ENCODE measurements at places on chromosomes 13 and 19.

- no peak for DNase-seq
Observed at GRCh38 chr13:29270271-29270985, 325.1 kb downstream of the SLC7A1 start.

DNA sequence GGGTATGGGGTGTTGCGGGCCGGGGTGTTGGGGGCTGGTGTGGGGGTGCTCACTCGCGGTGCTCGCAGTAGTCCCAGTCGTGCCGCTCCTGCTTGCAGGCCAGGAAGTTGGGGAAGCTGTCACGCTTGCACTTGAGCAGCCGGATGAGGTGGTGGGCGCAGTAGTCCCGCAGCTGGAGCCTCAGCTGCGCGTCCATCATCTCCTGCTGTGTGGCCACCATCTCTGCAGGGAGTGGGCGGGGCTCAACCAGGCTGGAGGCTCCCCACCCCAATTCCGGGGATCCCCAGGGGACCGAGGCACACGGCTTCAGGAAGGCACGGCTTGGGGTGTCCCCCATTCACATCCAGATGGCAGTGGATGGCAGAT, 5.2 kb downstream of the NDUFB7 start:
- no peak for DNase-seq

DNA sequence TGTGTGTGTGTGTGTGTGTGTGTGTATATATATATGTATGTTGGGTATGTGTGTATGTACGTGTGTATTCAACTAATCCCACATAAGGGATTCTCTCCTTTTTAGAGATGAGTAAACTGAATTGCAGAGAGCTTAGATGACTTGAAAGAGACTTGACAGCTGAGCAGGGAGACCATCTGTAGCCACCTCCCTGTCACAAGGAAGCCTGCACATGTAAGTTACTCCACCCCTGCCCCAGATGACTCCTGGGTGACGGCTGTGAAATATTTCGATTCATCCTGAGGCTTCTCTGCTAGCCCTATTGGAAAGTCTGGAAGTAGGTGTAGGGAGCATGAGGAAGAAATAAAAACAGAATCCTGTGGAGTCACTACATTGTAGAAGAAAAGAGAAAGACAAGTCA, 480.4 kb downstream of the FOXO1 start:
- DNase-seq, result no peak

DNA sequence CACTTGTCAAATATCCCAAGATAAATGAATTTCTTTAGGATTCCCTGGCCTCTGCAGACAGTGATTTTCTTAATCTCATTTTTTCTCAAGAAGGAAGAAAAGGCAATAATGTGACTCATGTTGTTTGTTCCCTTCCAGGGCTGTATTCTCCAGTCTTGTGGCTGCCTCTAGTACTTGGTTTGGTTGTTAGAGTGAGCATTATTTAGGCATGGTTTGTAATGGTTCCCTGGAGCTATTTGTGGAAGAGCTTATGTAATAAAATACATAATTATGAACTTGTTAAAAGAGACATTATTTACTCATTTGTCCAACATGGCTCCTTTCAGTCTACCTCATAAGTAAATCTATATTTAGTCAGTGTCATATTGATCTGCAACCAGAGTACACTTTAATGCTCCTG, 270.4 kb downstream of the DCT start:
- no peak for DNase-seq

Measured in keratinocyte (primary cell).